ENCODE measurements at places on chromosomes 11 and 22. TPM values are rescaled to one million over a fixed set of nuclear protein-coding genes. Genes with fewer than 3 reads are reported as not detected.

GRCh38 chr22:25966448-25966913 lies 202.8 kb upstream of the SEZ6L start:
- no peaks in the 10 kb centered on the region for H3K4me1 ChIP-seq
- no peak overlapping the region for H3K27ac ChIP-seq
- peaks cover 27% of the 10 kb centered on the region for H3K27me3 ChIP-seq
- no peaks in the 10 kb centered on the region for H3K36me3 ChIP-seq
- no peak for DNase-seq
- H3K4me3 ChIP-seq = no peak overlapping the region

DNA sequence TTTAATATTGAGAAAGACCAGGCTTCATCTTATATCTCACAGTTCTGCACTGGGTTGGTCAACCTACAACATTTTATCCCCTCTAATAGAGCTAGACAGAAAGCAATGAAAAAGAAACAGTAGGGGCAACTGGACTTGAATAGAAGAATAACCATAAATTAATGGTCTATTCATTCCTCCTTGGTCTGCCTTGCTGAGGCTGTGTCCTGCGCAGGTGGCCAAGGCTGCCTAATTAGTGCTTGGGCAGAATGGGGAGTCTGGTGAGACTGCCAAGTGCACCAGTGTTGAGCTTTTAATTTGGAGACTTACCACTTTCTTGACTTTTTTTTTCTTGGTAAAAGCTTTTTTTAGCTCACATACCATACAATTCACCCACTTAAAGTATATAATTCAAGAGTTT lies 35.0 kb upstream of the SPON1 start:
- no peak for DNase-seq
- no peaks in the 10 kb centered on the region for H3K27me3 ChIP-seq
- no peak overlapping the region for H3K27ac ChIP-seq
- H3K4me1 ChIP-seq = peaks cover 6% of the 10 kb centered on the region
- no peak overlapping the region for H3K4me3 ChIP-seq

IGLL1 gene
- total RNA-seq = not detected

DNA sequence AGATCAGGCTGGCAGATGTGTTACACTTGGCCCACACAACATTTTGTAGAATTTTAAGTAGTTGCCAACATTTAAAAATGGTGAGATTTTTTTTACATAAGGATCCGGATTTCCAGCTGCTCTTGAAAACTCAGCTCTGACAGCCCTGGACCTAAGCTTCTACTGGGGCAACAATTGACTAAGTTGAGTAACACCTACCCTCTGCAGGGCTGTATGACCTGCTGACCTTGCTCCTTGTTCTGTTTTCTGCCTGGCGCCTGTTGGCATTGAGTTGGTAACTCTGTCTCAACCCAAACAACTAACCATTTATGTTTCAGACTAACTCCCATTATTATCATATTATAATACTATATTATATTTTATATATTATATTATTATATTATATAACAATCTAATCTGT lies 21.1 kb upstream of the LRRC55 start:
- H3K27ac ChIP-seq = no peak overlapping the region
- no peak overlapping the region for H3K4me3 ChIP-seq
- no peak for DNase-seq
- H3K27me3 ChIP-seq = peaks cover 6% of the 10 kb centered on the region

TMEM191C gene
- total RNA-seq = 0.47 TPM

DNA sequence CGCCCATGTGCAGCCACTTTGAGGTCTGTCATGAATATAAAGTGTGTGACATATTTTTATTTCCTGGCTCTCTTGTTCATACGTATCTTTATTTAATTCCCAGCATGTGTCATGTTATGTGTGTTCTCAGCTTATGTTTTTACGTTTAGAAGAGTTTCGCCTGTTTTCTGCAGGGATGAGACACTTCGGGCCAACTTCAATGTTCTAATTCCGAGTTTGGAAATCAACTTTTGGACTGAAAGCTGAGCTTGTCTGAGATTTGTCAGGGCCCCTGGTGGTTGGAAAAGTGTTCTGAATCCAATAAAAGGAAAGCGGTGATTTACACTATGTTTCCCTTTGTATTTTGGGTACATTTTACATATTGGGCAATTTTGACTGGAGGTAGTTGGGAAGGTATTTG lies 810.7 kb downstream of the TBC1D22A start:
- DNase-seq = no peak

DNA sequence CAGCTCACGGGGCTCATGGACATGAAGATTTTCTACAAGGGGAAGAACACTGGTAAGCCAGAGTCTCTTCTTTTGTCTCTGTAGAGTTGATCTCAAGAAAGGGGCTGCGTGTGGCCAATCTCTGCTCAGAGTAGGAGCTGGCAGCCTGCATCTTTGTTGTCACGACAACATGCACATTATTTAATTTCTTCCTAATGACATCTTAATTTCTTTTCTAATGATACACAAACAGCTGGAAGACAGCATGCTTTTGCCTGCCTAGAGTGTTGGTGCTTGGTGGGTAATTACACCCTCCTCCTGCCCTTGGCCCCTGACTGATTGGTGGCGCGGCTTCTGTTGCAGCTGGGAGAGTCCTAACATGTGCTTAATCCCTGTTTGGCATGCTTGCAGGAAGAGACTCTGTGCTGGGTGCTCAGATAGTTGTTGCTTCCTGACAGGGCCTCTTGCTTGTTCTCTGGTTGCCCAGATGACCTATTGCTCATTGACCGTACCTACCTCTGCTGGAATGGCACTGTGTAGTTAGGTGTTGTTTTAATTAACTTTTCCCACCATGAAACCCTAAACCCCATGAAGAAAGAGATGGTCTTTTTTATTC lies 106.9 kb upstream of the SORL1-AS1 start:
- H3K4me1 ChIP-seq = no peaks in the 10 kb centered on the region
- H3K27me3 ChIP-seq = no peaks in the 10 kb centered on the region
- no peak overlapping the region for H3K4me3 ChIP-seq
- H3K36me3 ChIP-seq = peaks cover 3% of the 10 kb centered on the region

TEX12 gene
- total RNA-seq = 1.1 TPM

GRCh38 chr22:46359362-46359761 lies 23.8 kb downstream of the TRMU start:
- DNase-seq = no peak
- no peak overlapping the region for H3K4me3 ChIP-seq
- H3K27ac ChIP-seq = no peak overlapping the region
- H3K27me3 ChIP-seq = no peaks in the 10 kb centered on the region

ZNF215 gene
- total RNA-seq = 1.5 TPM

GRCh38 chr11:122690801-122691548 lies 35.5 kb downstream of the UBASH3B start:
- no peaks in the 10 kb centered on the region for H3K27me3 ChIP-seq
- no peak overlapping the region for H3K27ac ChIP-seq
- peaks cover 5% of the 10 kb centered on the region for H3K4me1 ChIP-seq
- H3K36me3 ChIP-seq = no peaks in the 10 kb centered on the region
- no peak overlapping the region for H3K4me3 ChIP-seq

- no peaks in the 10 kb centered on the region for H3K27me3 ChIP-seq
- DNase-seq = no peak
- no peak overlapping the region for H3K27ac ChIP-seq
Measured at GRCh38 chr11:12890476-12890875, 118.6 kb upstream of the RASSF10 start.

- H3K4me3 ChIP-seq = no peak overlapping the region
- H3K36me3 ChIP-seq = peaks cover 84% of the 10 kb centered on the region
- peaks cover 36% of the 10 kb centered on the region for H3K4me1 ChIP-seq
Measured at GRCh38 chr22:46352691-46353386, 17.3 kb downstream of the TRMU start.

GRCh38 chr22:25497181-25497641 lies 67.3 kb upstream of the GRK3 start:
- H3K4me3 ChIP-seq = no peak overlapping the region
- DNase-seq = no peak
- H3K36me3 ChIP-seq = no peaks in the 10 kb centered on the region

SYT13 gene
- total RNA-seq = 1.8 TPM

PIH1D2 gene
- total RNA-seq = 1.1 TPM

- no peak for DNase-seq
- H3K27me3 ChIP-seq = no peaks in the 10 kb centered on the region
- no peak overlapping the region for H3K27ac ChIP-seq
- H3K36me3 ChIP-seq = no peaks in the 10 kb centered on the region
- no peaks in the 10 kb centered on the region for H3K4me1 ChIP-seq
Measured at GRCh38 chr11:8381343-8381742, 117.7 kb upstream of the LMO1 start.

- DNase-seq = no peak
- H3K27me3 ChIP-seq = peaks cover 17% of the 10 kb centered on the region
- no peak overlapping the region for H3K4me3 ChIP-seq
- H3K4me1 ChIP-seq = peaks cover 4% of the 10 kb centered on the region
- H3K36me3 ChIP-seq = no peaks in the 10 kb centered on the region
- no peak overlapping the region for H3K27ac ChIP-seq
Measured at GRCh38 chr11:70759846-70760245, 361.5 kb downstream of the CTTN start.

MISFA gene
- total RNA-seq = 5.1 TPM

CCDC188 gene
- 0.34 TPM for total RNA-seq

SMIM35 gene
- total RNA-seq = not detected

- peak overlapping the region; percentile 96 for H3K4me3 ChIP-seq
- no peaks in the 10 kb centered on the region for H3K27me3 ChIP-seq
- no peak for DNase-seq
- H3K36me3 ChIP-seq = no peaks in the 10 kb centered on the region
- peaks cover 50% of the 10 kb centered on the region for H3K4me1 ChIP-seq
- H3K27ac ChIP-seq = peak overlapping the region; percentile 100
Measured at GRCh38 chr11:102111787-102112508, 1.7 kb downstream of the YAP1 start.

DNA sequence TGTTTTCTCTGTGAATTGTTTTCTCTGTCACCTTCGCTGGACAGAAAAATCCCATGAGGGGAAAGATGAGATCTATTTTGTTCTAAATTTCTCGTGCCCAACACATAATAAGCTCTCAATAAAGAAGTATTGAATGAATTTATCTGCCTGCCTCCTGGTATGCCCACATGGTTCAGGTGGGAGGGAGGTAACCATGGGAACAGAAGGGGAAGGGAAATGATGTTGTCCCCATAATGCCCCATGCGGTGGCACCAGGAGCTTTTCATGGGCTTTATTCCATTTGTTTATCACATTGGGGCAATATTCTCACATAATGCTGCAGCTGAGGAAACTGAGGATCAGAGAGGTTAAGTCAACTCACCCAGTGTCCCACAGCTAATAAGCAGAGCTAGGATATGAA lies 8.7 kb downstream of the USH1C start:
- H3K4me3 ChIP-seq = no peak overlapping the region
- H3K27ac ChIP-seq = no peak overlapping the region
- no peaks in the 10 kb centered on the region for H3K36me3 ChIP-seq
- DNase-seq = no peak
- H3K4me1 ChIP-seq = no peaks in the 10 kb centered on the region
- peaks cover 7% of the 10 kb centered on the region for H3K27me3 ChIP-seq

- no peak overlapping the region for H3K4me3 ChIP-seq
- peak overlapping the region; percentile 22 for H3K27ac ChIP-seq
- H3K36me3 ChIP-seq = no peaks in the 10 kb centered on the region
- no peak for DNase-seq
- peaks cover 18% of the 10 kb centered on the region for H3K4me1 ChIP-seq
- no peaks in the 10 kb centered on the region for H3K27me3 ChIP-seq
Measured at GRCh38 chr11:95267601-95268213, 36.7 kb upstream of the SESN3 start.

GRCh38 chr11:121800240-121800639 lies 315.8 kb downstream of the BLID start:
- no peaks in the 10 kb centered on the region for H3K4me1 ChIP-seq
- H3K27me3 ChIP-seq = no peaks in the 10 kb centered on the region
- no peak for DNase-seq
- H3K4me3 ChIP-seq = no peak overlapping the region

- no peak overlapping the region for H3K27ac ChIP-seq
- no peaks in the 10 kb centered on the region for H3K27me3 ChIP-seq
- H3K36me3 ChIP-seq = no peaks in the 10 kb centered on the region
- no peak overlapping the region for H3K4me3 ChIP-seq
- DNase-seq = no peak
Measured at GRCh38 chr11:32473282-32473909, 38.1 kb upstream of the WT1 start.

DNA sequence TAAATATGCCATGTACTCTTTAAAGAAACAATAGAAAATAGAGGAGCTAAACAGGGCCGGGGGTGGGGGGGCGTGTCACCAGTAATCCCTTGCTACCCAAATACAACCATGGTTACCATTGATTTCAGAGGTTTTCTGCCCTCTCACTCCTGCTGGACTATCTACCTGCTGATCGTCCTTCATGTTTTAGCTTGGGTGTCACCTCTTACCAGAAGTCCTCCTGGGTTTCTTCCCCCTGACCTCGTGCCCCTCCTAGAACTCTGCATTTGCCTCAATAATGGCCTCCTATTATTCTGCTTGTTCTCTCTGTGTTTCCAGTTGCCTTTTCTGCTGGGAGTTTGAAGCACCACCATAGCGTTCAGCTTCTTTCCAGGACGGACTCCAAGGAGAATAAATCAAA lies 9.4 kb upstream of the PVALB start:
- no peak overlapping the region for H3K27ac ChIP-seq
- no peaks in the 10 kb centered on the region for H3K4me1 ChIP-seq
- H3K36me3 ChIP-seq = no peaks in the 10 kb centered on the region
- peaks cover 34% of the 10 kb centered on the region for H3K27me3 ChIP-seq
- DNase-seq = no peak

C11orf91 gene
- total RNA-seq = not detected

- H3K27me3 ChIP-seq = peaks cover 11% of the 10 kb centered on the region
- no peak overlapping the region for H3K27ac ChIP-seq
- peaks cover 25% of the 10 kb centered on the region for H3K4me1 ChIP-seq
- H3K36me3 ChIP-seq = no peaks in the 10 kb centered on the region
- no peak for DNase-seq
Measured at GRCh38 chr11:73649206-73649605, 2.8 kb downstream of the PLEKHB1 start.

PGA5 gene
- not detected for total RNA-seq

DNA sequence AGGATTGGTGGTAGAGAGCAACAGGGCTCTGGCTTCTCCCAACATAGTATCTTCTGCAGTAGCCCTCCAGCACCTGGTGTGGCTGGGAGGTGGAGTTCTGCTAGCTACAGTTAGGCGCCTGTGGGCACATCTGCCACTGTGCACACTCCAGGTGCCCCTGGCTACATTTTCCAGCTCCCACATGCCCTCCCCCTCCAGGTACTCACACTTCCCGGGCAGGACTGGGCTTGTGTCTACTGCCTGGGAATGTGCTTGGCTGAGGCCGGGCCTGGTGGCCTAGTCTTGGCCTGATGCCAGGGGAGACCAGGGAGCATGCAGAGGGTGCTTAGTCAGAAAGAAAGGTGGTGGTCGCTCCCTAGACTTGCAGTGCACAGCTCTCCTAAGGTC lies 15.8 kb downstream of the PHLDB1 start:
- peaks cover 27% of the 10 kb centered on the region for H3K36me3 ChIP-seq
- peak overlapping the region; percentile 84 for H3K27ac ChIP-seq
- peak overlapping the region; percentile 57 for H3K4me3 ChIP-seq
- no peaks in the 10 kb centered on the region for H3K27me3 ChIP-seq

GRCh38 chr11:75328426-75329277 lies 22.8 kb downstream of the ARRB1 start:
- peaks cover 42% of the 10 kb centered on the region for H3K4me1 ChIP-seq
- DNase-seq = peak; percentile 89
- H3K27ac ChIP-seq = no peak overlapping the region
- no peak overlapping the region for H3K4me3 ChIP-seq
